ENCODE measurements at places on chromosomes 1 and 21.

GRCh38 chr1:8063298-8064036, 37.4 kb upstream of the ERRFI1 start:
- no peak for DNase-seq

DNA sequence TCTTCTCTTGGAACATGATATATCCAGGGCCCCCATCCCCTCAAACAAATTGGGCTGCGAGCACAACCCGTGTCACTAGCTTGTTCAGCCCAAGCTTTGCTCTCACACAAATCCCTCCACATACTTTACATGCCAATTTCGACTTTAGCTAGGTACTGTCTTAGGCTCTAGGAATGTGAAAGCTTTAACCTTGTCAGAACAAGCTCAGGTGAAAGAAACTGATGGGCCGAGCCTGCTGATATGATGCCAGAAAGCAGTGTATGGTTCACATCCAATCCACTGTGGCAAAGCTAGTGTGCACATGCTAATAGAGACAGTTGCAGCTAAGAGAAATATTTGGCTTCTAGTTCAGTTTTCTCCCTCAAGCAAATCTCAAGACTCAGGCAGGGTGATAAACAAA, 79.5 kb downstream of the TNFSF18 start:
- no peak for DNase-seq

DNA sequence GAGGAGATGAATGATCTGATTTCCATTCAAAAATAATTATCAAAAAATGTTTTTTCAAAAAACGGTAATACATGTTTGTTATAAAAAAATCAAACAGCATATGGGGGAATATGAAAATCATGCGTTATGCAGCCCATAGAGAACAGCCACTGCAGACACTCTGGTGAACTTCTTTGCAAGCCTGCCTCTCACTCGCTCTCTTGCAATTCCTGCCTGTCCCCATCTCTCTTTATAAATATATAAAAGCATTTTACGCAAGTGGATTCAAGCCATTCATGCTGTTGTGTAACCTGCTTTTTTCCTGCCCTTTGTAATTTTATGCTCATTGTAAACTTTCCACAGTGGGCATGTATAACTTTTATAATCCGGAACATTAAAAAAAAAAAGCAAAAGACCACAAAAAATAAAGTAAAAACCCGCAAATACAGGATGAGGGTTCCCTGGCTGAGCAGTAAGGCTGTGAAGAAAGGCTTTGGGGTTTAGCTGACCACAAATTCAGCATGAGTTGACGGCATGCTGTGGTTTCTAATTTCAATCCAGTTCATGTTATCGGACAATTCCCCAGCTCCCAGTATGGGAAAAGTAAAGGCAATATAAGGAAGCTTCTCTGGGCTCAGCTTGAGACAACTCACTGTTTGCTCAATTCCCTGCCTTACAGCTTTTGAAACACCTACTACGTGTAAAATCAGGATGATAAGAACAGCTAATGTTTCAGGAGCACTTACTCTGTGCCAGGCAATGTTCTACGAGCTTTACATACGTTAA, 52.8 kb upstream of the ZBTB40 start:
- no peak for DNase-seq

GRCh38 chr1:110203021-110203661, 7.0 kb upstream of the KCNC4 start:
- peak; percentile 64 for DNase-seq

DNA sequence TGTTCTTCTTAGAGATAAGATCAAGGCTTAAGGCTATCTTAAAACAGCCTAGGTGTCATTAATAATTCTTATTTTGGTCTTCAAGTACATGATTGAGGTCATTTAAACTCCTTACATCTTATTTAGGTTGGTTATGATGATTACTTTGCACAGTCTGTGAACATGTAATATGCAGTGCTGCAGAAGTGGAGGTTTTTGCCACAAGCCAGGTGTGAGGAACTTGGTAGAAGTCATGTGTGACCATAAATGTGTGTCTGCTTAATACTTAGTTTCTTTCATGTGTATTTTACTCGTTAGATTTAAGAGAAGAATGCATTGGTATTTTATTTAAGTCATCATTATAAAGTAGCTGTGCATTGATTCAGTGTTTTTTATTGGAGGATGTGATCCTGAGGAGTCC, 10.1 kb downstream of the ATG4C start:
- no peak for DNase-seq

GRCh38 chr1:31796707-31797106, 19.1 kb downstream of the SPOCD1 start:
- DNase-seq, result no peak

DNA sequence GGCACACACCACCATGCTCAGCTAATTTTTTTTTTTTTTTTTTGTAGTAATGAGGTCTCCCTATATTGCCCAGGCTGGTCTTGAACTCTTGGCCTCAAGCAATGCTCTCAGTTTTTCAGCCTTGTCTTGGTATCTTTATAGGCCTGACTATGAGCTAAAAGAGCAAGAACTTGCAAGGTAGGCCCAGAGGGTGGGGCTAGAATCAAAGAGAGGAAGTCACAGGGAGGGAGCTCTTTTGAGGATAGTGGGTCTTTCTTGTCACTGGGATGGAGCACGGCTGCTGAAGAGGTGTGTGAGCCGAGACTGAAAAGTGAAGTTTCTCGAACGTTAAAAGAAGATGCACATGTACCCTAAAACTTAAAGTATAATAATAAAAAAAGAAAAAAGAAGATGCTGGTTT, 260.0 kb upstream of the BEND5 start:
- DNase-seq, result no peak

DNA sequence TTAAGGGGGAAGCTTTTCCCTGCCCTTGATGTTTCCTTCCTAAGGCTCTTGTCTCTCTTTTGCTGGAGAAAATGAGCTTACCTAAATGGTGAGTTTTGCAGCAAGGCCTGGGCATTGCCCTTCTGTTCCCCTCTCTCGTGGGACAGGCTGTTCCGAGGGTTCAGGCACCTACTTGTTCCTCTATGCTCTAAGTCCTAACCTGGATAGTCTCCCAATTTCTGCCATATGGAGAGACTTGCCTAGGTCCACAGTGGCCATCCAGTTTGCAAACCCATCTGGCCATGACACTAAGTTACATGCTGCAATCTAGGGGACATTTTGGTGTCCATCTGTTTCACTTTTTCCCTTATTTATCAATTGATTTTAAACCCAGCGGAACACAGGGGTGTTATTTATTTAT, 192.0 kb upstream of the KIAA0040 start:
- no peak for DNase-seq

- no peak for DNase-seq
Observed at GRCh38 chr1:208159555-208160258, 84.5 kb downstream of the PLXNA2 start.

DNA sequence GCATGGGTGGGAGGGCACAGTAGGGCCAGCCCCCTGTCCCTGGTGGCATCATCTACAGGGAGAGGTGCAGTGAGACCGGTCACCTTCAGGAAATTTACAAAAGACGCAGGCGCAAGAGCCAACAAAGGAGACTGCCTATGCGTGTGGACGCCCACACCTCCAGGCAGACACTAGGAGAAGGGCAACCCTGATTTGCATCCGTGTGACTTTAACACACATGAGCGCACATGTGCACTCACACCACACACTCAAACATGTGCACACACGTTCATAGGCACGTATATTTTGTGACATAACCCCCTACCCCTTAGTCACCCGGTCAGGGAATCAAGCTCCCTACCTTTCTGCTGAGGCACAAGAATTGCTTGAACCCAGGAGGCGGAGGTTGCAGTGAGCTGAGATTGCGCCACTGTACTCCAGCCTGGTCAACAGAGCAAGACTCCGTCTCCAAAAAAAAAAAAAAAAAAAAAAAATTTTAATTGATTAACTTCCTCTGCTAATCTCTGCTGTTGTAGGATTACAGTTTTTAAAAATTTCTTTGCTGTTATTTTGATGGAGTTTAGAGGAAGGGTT, 84.7 kb upstream of the SLC25A33 start:
- DNase-seq, result no peak

DNA sequence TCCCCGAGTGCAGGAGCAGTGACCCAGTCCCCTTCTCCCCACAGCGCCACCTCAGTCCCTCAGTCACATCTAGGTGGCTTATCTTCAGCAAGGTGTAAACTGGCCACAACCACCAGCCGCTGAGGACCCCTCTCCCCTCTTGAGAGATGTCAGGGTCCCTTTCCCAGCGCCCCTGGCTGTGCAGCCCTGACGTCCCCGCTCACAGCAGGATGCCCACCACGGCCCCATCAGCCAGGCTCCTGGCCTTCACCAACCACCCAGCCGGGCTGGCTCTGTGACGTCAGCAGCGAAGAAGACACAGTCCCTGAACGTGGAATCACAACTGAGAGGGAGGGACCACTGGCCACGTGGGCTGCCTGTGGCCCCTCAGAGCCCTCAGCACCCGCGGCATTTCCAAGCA, 249.4 kb downstream of the NPHP4 start:
- no peak for DNase-seq

GRCh38 chr21:39373634-39374033, 24.7 kb upstream of the HMGN1 start:
- DNase-seq, result no peak

DNA sequence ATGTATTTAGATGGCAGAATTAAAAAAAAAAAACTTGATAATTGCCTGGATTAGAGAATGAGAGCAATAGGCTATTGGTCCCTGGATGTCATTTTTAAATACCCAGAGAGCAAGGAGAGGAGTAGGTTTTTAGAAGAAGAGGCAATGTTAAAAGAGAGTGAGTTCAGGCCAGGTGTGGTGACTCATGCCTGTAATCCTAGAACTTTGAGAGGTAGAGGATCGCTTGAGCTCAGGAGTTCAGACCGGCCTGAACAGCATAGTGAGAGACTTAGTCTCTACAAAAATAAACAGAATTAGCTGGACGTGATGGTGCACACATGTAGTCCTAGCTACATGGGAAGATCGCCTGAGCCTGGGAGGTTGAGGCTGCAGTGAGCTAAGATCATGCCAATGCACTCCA, 15.9 kb upstream of the MUTYH start:
- no peak for DNase-seq

DNA sequence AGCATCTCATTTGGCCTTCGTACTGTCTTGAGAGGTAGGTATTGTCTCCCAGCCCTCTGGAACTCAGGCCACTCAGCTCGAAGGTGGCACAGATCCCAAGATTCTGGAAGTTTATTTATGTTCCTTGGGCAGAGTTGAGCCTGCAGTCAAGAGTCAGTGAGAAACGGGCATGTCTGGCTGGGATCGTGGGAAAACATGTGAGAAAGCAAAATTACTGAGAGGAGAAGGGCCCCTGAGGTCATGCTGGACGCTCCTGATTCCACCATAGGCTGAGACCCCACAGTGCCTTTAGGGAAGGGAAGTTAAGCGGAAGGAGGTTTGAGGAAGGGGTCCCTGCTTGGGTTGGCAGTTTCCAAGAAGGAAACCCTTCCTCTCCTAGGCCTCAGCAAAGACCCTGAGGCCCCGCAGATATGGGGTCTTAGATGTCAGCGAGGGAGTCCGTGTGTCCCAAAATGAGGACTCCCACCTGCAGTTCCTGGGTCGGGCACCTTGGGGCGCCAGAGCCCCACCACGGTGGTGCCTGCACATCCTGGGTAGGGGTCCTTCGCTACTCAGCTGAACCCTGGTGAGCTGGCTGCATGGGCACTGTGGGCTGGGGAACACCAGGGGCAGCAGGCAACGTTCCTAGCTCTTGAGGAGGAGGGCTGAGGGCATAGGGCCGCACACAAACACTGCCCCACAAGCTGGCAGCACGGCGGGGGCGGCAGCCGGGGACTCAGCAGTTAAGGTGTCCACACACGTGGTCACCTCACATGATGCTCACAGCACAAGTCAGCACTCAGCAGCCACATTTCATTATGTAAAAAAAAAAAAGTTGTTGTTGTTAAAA, 12.3 kb upstream of the SEMA4A start:
- peak; percentile 44 for DNase-seq

DNA sequence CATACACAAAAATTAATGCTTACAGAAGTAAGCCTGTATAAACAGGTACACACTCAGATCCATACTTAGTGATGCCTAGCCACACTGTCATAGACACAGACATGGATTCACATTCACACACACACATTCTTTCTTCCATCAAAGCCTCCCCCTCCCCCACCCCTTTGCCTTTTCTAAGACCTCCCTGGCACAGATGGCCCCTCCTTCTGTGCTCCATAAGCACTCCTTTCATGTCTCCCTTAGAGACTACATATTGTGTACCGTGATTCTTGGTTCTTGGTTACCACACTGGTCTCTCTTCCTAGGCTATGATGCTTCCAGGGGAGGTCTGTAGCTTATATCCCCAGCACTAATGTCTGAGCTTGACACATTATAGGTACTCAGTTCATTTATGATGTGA, 2.0 kb upstream of the NHLH2 start:
- no peak for DNase-seq

- DNase-seq, result no peak
Observed at GRCh38 chr1:83762039-83762365, 236.9 kb downstream of the TTLL7 start.

DNA sequence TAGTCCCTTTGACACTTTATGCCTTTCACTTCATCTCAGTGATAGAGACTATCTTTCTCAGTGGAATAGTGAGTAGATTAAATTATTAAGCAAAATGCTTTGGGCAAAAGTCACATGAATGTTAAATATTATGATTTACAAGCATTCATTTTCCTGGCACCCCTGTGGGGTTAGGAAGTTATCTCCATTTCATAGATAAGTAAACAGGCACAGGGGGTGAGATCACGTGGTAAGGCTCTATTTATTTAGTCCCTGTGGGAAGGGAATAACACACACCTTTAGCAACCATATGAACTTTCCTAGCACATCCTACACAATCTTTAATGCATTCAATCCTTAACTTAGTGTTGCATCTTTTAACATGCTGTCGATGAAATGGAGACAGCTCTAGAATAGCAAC, 12.3 kb downstream of the PSMB2 start:
- no peak for DNase-seq

GRCh38 chr1:65056866-65057265, 90.5 kb upstream of the JAK1 start:
- no peak for DNase-seq

All from activated naive CD4-positive, alpha-beta T cell treated with Interleukin-2 at 50 U/mL for 16 hours (primary cell).